Osteocyte (in vitro differentiated cells): ENCODE measurements at places on chromosomes 5 and 9. TPM values are rescaled to one million over a fixed set of nuclear protein-coding genes. Genes with fewer than 3 reads are reported as not detected.

DNA sequence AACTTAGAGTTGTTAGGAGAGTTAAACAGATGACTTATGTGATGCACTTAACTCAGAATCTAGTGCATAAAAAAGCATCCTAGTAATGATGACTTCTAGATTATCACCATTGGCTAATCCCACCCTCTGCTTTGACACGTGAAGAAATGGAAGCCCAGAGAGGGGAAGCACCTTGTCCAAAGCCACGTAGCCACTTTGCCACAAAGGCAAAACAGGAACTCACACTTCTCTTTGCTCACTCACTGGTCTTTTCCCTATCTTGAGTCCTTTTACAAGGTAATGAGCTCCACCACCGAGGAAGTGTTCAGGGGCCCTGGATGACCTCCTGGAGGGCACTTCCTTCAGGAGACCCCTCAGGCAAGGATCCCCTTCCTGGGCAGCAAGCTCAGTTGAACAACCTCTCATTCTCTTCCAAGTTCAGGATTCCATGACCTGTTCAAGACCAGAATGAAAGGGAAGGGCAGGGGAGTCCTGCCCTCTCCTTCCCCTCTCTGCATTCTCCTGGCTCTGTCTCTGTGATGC is 89.7 kb downstream of the HRH2 start:
- H3K27ac ChIP-seq, result no peak overlapping the region
- H3K4me1 ChIP-seq, result no peaks in the 10 kb centered on the region
- DNase-seq, result peak; percentile 46
- H3K27me3 ChIP-seq, result no peaks in the 10 kb centered on the region

DNA sequence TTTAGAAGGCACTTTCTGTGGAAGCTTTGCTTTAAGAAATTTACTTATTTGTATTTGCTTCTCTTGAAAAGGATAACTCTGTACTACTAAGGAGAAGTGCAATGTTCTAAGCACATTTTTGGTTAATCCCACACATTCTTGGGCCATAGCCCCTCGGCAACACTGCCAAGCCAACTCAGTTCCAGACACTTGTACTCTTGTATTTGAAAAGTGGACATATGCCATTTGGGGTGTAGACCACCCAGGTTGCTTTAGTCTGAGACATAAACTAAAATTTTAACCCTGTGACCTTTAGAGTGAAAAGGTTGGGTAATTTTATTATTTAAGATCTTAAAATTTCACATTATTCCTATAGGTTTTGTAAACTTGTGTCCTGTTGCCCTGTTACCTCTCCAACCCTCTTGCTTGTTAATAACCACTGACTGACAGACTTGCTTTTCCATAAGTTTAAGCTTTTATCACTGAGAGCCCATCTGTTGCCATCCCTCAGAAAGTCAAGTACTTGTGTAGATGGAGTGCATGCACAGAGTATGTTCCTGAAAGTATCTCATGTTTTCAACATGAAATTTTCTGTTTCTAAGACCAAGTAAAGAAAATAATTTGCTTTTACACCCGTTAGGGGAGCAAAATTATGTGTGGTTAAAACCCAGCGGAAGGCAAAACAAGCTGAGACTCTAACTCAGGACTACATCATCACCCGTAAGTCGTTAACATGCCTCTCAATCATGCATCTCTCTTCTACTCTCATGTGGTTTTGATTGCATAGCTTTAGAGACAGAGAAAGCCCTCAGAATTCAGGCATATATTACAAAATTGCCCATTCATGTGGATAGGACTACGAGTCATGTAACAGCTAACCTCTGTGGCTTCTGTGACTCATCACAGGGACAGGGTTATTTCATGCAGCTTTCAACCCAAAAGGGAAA is 117.3 kb downstream of the GDNF start:
- peaks cover 25% of the 10 kb centered on the region for H3K4me1 ChIP-seq
- no peak overlapping the region for H3K4me3 ChIP-seq
- H3K36me3 ChIP-seq, result peaks cover 24% of the 10 kb centered on the region
- DNase-seq, result no peak
- no peaks in the 10 kb centered on the region for H3K27me3 ChIP-seq

Gene CLTA
- total RNA-seq, result 260 and 281 TPM in 2 replicates

DNA sequence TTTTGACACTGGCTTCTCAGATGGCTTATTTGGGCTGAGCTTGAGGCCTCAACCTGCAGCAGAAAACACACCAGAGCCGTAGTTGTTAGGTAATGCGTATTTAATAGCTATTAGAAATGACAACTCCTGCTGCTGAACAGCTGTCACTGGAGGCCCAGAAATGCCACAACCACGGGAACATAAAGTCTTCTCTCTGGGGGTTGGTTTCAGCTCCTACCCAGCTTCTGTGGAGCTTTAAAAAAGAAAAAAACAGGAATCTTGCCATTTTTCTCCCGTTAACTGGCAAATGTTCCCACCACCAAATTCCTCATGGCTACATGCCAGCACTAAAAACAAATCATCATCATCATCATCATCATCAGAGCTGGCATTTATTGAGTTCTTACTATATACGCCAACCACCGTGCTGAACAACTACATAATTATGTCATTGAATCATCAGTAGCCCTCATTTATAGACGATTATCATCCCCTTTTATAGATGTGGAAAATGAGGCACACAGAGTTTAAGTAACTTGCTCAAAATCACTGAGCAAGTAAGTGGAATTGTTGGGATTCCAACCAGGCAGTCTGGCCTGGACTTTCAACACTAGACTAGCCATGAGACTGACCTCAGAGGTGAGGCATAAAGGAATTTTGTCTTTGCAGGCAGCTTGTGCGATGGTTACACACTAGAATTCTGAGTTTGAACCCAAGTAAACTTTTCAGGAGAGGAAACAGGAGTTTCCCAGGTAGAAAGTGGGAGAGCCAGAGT is 185.3 kb upstream of the WWC1 start:
- H3K27me3 ChIP-seq, result peaks cover 9% of the 10 kb centered on the region
- peaks cover 14% of the 10 kb centered on the region for H3K4me1 ChIP-seq
- no peaks in the 10 kb centered on the region for H3K36me3 ChIP-seq
- no peak overlapping the region for H3K27ac ChIP-seq

DNA sequence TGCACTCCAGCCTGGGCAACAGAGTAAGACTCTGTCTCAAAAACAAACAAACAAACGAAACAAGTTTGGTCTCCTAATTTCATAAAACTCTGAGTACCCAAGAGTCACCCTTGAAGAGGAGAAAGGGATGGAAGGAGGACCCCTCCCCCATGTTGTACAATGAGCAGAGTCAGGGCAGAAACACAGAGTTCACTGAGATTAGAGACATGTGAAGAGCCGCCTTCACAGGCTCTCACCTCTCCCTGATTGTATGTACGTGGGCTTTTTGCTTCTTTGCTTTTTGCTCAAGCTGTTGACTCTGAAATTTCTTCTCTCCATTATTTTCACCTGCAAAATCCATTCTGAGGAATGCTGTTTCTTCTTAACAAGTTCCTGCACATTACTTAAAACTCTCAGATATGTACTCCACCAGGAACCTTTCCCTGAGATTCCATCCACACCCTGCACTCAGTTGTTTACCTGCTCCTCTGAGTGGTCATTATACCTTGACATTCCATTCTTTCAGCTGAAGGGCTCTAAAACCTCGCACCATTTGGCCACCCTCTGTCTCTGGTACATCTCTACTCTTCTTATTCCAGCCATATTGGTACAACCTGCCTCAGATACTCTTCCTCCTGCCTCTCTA is 44.4 kb upstream of the ABCA1 start:
- H3K36me3 ChIP-seq, result no peaks in the 10 kb centered on the region
- H3K4me1 ChIP-seq, result peaks cover 33% of the 10 kb centered on the region
- no peak overlapping the region for H3K27ac ChIP-seq
- H3K4me3 ChIP-seq, result no peak overlapping the region

DNA sequence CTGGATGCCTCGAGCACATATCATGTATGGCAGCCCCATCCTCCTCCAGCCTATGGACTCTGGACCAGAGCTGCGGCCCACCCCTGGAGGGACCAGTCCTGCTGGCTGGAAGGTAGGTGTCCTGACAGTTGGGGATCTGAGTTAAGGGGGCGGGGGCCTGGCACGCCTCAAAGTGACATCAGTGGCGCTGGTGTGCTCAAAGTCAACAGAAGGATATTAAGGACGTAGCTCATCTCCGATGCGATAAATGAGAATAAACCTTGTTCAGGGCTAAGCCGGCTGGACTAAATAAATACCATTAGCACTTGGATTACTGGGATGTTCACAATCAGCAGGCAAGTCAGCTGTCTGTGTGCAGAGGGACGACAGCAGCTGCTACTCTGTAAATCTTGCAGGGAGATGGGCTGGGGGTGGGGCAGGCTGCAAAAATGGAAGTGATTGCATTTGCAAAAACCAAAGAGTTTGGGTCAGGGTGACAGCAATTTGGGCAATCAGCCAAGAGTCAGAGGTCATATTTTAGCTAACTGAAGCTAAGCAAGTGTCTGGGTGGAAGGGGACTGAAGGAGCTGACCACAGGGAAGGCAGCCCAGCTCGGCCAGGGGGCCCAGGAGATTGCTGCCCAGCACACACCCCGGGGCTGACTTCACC is 80.0 kb upstream of the LRRTM2 start:
- H3K4me3 ChIP-seq, result no peak overlapping the region
- peaks cover 26% of the 10 kb centered on the region for H3K4me1 ChIP-seq
- H3K27me3 ChIP-seq, result no peaks in the 10 kb centered on the region
- no peak for DNase-seq

GRCh38 chr5:135377751-135378680 is 21.0 kb downstream of the MACROH2A1 start:
- peaks cover 52% of the 10 kb centered on the region for H3K36me3 ChIP-seq
- peaks cover 35% of the 10 kb centered on the region for H3K4me1 ChIP-seq
- peak overlapping the region; percentile 77 for H3K27ac ChIP-seq
- DNase-seq, result no peak

DNA sequence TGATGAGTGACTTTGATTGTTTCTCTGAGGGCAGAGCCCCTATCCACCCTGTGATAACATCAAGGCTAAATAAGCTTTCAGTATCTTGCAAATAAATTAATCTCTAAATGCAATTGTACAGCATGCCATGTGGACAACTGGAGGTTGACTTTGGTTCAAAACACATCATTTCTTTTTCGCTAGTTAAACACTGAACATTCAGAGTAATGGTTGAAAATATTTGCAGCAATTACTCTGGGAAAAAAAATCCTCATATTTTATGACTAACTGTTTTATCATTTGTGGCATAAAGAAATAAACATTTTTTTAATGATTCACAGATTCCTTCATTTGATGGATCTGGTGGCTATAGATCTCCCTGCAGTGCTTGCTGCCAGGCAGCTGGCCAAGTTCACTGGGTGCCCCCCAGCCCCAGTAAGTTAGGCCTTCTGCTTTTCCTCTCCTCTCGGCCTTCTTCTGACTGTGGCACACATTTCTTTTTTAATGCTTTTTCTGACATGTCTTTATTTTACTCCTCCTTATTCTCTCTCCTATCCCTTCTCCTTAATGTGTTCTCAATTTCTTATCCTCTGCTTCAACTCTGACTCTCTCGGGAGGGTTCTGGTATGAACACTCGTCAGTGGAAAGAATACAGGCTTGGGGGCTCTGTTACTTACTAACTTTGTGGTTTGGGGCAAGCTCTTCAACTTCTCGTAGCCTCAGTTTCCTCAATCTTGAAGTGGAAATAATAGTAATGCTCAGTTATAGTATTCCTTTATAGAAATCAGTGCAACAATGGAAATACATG is 69.6 kb downstream of the ADAMTSL1 start:
- H3K4me1 ChIP-seq, result peaks cover 55% of the 10 kb centered on the region
- no peaks in the 10 kb centered on the region for H3K36me3 ChIP-seq
- DNase-seq, result no peak
- peak overlapping the region; percentile 81 for H3K27ac ChIP-seq
- H3K4me3 ChIP-seq, result no peak overlapping the region

GRCh38 chr5:106288979-106289378 is 1381.8 kb downstream of the EFNA5 start:
- no peaks in the 10 kb centered on the region for H3K4me1 ChIP-seq
- no peaks in the 10 kb centered on the region for H3K27me3 ChIP-seq
- no peak overlapping the region for H3K27ac ChIP-seq
- no peaks in the 10 kb centered on the region for H3K36me3 ChIP-seq

Gene C5orf22
- total RNA-seq, result 24.1 and 27.9 TPM in 2 replicates
